ENCODE measurements at places on chromosomes 5 and 9.
A peak's percentile ranks its signal among the peaks of the same experiment; 100 is the strongest.

DNA sequence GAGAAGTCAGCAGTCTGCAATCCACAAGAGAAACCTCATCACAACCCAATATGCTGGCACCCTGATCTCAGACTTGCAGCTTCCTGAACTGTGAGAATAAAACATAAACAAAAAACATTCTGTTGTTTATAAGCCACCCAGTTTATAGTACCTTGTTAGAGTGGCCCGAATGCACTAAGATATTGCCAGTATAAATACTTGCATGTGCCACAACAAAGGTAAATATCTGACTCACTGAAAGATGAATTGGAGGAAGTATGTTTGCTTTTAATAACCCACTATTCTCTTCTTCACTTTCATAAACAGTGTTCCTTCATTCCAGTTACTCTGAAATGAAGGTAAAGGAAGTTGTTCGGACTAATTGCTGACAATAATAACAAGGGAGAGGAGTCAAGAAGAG is 1163.4 kb upstream of the CDH6 start:
- DNase-seq = no peak

DNA sequence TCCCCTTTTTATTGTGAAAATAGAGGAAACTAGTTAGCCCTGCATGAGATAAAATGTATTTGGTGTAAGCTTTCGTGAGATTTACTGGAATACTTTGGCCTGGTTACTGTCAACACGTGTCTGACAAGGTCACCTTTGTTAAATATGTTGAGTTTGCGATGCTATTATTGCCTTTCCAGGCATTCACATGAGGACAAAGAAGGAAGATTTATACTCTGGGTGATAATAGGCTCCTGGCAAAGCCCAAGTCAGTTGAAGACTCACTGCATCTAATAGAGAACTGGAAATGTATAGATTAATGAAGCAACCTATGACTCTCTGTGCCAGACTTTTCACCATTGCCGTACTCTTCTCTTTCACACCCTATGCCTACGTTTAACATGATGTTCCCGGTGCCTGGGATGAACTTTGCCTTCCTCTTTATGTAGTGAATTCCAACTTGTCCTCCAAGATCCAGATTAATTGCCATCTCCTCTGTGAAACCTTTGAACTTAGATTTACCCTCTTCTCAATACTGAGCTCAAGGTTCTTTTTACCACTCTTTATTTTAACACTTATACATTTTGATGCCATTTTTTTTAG is 33.9 kb downstream of the ITGA2 start:
- DNase-seq = no peak

- DNase-seq = no peak
These were observed 19.9 kb upstream of the UBAC1 start for GRCh38 chr9:135980926-135981630.

- DNase-seq = no peak
These were observed 47.0 kb upstream of the CLK4 start for GRCh38 chr5:178673801-178674295.

GRCh38 chr9:19807182-19807892 is 18.5 kb upstream of the SLC24A2 start:
- peak; percentile 6 for DNase-seq

DNA sequence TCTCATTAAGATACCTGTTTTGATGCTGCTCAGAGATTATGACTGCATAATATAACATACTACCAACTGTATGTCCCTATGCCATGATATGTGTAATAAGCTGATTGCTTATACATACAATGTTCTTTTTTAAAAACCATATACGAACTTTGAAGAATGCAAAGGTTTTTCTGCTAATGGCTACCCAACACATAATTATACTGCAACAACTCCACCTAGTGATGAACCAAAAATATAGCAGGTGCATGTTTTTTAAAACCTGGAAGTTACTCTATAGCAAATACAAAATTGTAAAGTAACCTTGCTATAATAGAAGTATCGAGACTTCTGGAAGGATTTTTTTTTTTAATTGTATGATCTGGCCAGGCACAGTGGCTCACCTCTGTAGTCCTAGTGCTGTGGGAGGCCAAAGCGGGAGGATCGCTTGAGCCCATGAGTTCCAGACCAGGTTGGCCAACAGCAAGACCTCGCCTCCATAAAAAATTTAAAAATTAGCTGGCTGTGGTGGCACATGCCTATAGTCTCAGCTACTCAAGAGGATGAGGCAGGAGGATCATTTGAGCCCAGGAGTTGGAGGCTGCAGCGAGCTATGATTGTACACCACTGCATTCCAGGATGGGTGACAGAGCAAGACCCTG is 49.1 kb downstream of the HOMER1 start:
- DNase-seq = peak; percentile 42

- DNase-seq = peak; percentile 46
These were observed at the start of gene LHFPL2 for GRCh38 chr5:78648359-78649210. Gene LHFPL2, minus strand, starts transcription at chr5:78648772. Its CDS starts 138,559 bp downstream, at chr5:78510213.

DNA sequence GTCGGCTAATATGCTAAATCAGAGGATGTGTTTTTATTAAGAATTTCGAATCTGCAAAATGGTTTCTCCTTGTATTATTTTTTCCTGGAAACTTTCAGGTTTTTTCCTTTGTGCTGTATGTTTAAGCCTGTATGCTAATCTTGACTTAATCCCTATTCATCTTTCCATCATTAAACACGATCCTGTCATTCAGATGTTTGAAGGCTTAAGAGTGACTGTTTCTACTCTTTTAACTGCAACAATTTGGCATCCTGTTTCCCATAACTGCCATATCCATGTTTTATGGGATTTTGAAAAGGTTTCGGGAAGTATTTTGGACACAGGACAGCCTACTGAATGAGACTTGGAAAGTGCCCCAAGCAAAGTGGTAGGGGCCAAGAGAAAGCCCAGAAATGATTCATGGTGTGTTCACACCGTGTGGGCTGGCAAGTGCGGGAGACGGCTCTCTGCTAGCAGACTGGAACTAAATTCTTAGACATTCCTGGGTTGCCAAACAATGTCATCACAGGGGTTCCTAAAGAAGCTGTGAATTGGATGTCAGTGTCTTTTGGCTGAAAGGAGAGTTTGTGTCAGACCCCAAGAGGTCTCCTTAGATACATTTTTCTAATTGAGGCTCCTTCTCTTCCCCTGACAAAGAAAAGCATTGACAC is 125.4 kb upstream of the ADAMTS16 start:
- no peak for DNase-seq

- no peak for DNase-seq
These were observed 366 bp downstream of the EPB41L4A start for GRCh38 chr5:112418659-112419163.

- no peak for DNase-seq
These were observed 110.1 kb upstream of the SMIM23 start for GRCh38 chr5:171675511-171675910.

- no peak for DNase-seq
These were observed 18.4 kb downstream of the FAM219A start for GRCh38 chr9:34440017-34440416.

DNA sequence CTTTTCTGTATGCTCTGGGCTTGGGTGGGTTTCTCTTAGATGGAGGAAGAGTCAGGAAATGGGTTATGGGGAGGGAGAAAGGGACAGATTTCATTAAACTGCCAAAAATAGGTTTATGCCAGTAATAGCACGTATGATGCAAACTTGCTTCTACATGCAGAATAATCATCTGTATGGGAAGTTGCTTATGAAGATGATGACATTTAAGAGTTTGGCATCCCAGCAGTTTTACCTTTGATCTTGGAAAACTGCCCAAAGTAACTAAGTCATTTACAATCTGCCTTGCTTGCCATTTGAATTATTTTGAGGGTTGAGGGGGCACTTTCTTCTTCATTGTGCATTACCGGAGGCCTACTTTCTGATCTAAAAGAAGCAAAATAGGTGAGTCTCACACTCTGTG is 282.9 kb upstream of the ANKRD55 start:
- no peak for DNase-seq

- no peak for DNase-seq
These were observed at the start of gene LCNL1 for GRCh38 chr9:136982232-136983051. Gene LCNL1, plus strand, starts transcription at chr9:136982993. Its CDS starts 594 bp downstream, at chr9:136983587.

GRCh38 chr5:169828385-169828784 is 151.9 kb downstream of the INSYN2B start:
- no peak for DNase-seq

GRCh38 chr9:134442486-134443173 is 116.4 kb downstream of the RXRA start:
- no peak for DNase-seq

DNA sequence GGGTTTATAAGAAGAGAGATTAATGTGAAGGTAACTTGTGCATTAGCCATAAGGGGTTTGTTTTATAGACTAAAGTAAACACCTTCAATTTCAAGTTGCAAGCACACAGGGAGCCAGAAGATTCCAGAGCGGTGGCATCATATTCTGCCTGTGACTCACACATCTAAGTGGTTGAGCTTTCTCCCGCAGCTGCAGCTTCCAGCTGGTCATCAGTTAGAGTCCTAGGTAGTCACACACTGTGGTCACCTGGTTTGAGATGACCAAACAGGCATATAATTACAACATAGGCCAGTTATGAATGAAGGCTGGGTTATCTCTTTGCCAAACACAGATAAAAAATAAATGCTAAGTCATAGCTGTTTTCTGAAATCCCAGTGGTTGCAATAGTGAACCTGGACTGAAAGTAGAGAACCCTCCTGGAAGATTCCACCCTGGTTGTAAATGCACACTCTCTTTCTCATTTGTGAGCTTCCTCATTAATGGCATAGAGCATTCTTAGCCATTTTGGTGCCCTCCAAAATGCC is 171.3 kb downstream of the GDNF start:
- no peak for DNase-seq

DNA sequence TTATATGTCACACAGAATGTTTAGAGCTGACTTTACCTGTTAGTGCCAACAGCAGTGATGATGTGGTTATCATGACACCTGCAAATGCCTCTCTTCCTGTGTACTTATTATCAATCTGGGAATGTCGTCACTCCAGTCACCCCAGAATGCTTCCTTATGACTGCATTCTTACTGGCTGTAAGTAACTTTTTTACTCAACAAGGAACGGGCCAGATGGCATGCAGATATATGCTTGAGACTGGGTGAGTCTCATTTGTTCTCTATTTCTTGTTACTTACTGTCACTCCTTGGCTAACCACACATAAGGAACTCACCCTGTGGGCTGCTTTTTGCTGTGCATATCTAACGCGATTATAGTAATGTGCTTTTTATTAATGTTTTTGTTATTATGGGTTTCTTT is 385.5 kb upstream of the MEF2C start:
- no peak for DNase-seq

DNA sequence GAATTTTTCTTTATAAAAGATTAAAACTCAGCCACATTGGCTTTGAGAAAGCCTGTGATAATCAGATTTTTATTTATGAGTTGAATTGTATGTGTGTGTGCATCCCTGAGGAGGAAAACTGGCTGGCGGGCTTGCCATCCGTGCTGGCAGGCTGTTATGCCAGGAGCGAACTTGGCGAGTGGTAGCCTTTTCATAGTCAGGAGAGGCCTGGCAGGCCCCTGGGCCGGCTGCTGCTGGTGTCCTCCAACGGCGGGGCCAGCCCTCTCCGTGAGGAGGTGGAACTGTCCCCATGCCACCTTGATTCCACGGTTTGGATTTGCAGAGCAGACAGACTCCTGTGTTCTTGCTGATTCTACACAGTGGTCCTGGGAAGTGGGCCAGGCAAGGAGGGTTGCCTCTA is 43.3 kb downstream of the ZNF618 start:
- no peak for DNase-seq

DNA sequence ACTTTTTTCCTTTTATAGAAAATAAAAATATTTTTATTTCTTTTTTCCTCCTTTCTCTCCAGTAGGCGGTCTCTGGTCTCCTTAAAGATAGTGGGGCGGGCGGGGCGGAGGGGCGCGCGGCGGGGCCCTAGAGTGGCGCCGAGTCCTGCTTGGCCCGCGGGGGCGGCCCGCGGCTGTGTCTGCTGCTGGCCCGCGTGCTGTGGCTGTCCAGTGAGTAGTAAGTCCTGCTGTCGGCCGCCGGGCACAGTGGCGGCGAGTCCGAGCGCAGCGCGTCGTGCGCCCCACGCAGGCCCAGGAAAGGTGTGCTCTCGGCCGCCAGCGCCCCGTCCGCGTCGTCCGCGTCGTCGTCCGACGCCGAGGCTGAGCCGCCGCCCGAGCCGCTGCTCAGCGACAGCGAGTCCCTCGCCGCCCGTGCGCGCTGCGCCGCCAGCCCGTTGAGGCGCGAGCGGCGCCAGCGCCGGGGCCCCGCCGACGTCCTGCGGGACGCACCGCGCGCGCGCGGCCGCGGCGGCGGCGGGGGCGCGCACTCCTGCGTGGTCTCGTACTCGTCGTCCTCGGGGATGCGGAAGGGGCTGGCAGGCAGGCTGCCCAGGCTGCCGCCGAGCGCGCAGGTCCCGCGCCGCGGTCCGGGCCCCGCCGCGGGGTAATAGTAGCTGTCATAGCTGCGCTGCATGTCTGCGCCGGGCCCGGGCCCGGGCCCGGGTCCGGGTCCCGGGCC is 52.3 kb downstream of the PSD2 start:
- peak; percentile 38 for DNase-seq

GRCh38 chr5:113081881-113082546 is 105.4 kb downstream of the DCP2 start:
- no peak for DNase-seq

DNA sequence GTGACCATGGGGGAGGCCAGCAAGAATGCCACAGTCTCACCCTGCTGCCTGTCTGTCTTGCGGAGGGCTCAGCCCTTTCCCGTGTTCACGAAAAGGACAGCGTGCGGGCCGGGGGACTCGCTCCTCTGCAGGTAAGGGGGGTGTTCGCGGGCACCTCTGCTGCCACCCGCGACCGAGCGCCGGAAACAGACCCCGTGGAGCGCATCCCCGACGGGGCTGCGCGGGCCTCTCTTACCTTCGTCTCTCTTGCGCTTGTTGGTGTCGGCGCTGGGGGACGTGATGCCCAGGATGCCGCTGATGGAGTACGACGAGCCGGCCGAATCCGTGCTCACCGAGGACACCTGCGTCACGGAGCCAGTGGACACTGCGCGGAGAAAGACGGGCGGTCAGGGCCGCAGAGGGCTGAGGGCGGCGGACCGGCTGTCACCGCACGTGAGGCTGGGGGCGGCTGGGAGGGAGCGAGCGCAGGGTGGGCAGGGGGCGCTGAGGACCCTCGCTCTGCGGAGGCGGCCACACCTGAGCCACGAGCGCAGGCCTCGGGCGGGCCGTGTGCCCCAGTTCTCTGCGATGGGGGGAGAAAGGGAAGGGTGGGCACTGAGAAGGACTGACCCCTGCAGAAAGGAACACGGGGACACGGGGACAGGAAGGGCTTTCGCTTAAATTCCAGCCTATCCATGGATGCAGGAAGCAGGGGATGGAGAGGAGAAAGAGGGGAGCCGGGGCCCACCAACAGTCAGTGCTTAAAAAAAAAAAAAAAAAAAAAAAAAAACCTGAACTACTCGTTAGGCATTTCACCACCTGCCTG is 31.5 kb downstream of the PAX5 start:
- no peak for DNase-seq

DNA sequence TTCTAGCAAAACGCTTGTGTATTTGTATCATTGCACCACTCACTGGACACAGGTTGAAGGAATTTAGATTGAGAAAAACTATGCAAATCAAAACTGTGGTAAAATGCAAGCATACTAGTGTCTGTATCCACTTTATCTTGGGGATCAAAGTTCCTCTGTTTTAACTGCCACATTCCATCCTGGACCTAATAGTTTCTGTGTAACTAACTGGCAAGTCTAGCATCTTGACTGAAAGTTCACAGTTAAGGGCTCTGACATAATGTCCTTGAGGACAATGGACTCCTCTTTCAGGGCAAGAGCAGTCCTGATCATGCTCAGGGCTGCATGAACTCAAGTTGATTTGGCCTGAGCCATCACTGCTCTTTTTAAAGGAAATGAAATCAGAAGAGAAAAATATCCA is 30.7 kb downstream of the NFIB start:
- DNase-seq = no peak

- no peak for DNase-seq
These were observed 3.0 kb downstream of the C8G start for GRCh38 chr9:136947955-136948510.

GRCh38 chr5:138565100-138565821 is 9.9 kb downstream of the HSPA9 start:
- peak; percentile 10 for DNase-seq
